ENCODE measurements at places on chromosomes 2 and 18.

DNA sequence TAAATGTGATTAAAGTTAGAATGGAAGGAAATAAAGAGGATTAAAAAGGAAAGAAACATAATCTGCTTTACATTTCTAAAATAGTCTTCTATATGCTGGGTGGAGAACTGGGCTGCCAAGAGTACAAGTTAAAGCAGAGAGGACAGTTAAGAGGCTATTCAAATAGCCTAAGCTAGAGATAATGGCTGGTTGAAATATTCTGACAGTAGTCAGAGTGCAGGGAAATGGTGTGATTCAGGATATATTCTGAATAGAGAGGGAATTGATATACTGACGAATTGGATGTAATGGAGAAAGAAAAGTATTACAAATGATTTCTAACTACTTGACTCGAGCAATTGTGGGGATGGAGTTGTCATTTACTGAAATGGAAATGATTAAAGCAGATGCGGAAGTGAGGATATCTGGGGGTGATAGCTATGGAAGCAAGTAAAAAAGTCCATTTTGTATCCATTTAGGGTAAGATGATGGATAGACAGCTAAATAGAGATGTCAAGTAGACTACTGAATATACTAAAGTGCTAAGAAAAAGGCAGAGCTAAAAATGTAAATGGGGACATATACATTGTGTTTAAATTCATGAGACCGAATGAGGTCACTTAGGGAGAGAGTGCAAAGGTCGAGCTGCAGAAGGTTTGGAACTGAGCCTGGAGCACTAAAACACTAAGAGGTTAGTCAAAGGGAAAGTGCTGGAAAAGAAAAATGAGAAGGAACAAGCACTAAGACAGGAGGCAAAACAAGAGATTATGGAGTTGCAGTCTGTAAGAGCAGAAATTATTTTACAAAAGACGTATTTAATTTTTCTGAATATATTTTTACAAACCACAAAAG lies 696.8 kb downstream of the LRRTM4 start:
- DNase-seq: no peak

DNA sequence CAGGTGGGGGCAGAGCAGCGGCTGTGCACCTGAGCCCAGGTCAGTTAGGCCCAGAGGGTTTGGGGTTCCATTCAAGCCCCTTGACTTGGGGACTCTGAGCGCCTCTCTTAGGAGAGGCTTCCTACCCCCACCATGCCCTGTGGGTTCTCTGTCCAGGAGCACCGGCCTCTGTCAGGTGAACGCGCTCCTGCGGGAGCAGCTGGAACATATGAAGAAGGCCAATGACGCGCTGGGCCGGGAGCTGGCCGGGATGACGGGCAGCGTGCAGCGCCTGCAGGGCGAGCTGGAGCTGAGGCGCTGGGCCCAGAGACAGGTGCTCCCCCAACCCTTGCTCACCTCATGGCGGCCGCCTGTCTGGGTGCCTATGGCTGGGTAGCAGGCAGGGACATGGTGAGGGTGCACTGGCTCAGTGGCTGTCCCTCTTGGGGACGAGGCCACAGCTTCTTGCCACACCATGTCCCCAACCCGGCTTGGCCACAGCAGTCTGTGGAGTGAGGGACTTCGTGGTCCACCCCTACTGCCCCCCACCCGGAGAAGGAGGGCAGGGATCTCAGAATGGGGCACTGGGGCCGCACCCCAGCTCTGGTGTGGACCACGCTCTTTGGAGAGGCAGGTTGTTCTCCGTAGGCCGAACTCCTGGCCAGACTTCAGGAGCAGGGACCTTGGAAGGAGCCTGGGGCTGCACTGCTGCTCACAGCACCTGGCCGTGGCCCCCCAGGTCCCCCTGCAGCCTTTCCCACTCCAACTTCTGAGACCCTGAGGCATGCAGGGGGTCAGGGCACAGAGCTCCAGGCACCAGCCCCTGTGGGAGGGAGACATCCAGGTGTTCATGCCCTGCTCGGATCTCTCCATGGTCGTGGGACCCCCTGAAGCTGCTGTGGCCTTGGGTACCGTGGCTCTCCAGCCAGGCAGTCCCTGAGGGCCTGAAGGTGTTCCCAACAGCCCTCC lies 19.7 kb downstream of the CROCC2 start:
- no peak for DNase-seq

DNA sequence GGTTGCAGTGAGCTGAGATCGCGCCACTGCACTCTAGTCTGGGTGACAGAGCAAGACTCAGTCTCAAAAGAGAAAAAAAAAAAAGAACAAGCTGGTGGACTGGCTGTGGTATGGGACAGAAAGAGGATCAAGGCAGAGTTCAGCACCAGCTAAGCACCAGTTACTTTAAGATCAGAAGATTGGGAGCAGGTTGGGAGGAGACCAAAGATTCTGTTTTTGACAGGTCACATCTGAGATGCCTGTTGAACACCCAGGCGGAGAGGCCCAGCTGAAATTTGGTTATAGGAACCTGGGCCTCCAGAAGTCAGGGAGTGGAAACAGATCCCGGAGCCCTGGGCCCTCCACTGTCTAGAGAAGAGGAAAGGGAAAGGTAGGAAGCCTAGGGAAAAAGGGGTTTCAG lies 53.2 kb upstream of the POMC start:
- no peak for DNase-seq

- no peak for DNase-seq
Observed at GRCh38 chr2:28400921-28401320, 8.3 kb downstream of the FOSL2 start.

DNA sequence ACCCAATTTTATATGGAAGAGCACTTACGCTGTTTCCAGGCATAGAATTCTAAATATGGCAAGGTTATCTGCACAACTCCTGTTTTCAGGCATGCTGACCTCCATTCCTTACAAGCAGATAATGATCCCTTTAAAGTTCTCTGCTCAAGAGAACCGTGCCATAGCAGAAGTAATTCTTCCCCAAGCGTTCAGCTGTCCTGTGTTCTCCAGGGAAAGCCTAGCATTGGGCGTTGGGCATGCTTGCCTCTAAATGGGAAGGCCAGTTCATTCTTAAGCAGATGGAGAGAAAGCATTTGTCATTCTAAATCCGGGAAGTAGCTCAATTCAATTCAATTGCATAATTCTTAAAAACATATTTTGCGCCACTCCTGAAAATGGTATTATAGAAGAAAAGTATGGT lies 55.7 kb upstream of the EML4 start:
- no peak for DNase-seq

- DNase-seq: peak; percentile 89
Observed at GRCh38 chr2:63827749-63828148, 13.9 kb upstream of the UGP2 start.

DNA sequence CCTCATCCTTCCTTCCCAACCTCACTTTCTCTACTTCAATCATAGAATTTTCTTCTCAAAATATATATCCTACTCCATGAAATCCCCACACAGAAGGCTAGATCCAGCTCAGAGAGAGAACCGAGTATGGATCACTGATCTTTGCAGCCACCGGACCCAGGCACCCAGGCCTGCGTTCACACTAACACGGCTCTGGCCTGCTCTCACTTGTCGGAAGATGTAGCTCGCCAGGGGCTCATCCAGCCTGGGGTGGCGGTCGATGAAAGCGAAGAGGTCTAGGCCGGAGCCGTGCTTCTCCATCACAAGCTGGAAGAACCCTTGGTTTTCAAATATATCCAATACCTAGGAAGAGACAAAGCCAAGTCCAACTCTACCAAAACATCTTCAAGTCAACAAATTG lies 12.7 kb upstream of the MTERF4 start:
- DNase-seq: no peak

GRCh38 chr2:41880561-41881243 lies 167.1 kb upstream of the PKDCC start:
- DNase-seq: no peak

DNA sequence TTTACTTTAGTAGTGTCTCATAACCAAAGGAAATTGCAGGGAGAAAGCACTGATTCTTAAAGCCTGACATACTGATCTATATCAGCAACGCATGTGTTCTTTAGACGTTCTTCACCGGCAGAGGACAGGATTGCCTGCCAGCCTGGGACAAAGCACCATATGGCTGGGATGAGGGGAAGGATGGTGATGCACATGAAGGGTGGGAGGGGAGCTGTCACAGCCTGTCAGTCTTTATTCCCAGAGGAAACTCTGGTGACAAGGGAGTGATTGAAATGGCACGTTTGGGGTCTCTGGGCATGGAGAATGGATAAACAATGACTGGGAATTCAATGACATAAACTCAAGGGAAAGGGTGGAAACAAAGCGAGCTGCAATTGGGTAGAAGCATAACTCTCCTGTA lies 808.1 kb downstream of the DCC start:
- no peak for DNase-seq

- DNase-seq: no peak
Observed at GRCh38 chr2:99471654-99472599, 17.9 kb downstream of the REV1 start.

- no peak for DNase-seq
Observed at GRCh38 chr2:216243026-216243425, 129.3 kb downstream of the MARCHF4 start.

DNA sequence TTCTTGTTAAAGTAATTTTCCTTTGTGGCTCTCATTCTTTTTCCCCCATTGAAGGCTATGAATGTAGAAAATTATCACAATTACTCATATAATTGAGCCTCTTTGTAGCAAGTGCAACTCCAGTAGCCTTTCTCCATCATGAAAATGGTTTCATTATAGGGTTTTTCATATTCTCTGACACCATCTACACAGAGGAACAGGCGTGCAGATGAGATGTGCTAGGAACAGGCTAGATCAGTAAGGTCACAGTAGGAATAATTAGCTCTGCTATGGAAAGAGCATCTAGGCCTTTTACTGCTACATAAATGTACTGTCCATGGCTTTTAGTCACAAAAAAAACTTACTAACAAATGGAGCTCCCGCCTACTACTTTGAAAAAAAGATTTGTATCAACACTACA lies 12.6 kb upstream of the DLX1 start:
- no peak for DNase-seq

DNA sequence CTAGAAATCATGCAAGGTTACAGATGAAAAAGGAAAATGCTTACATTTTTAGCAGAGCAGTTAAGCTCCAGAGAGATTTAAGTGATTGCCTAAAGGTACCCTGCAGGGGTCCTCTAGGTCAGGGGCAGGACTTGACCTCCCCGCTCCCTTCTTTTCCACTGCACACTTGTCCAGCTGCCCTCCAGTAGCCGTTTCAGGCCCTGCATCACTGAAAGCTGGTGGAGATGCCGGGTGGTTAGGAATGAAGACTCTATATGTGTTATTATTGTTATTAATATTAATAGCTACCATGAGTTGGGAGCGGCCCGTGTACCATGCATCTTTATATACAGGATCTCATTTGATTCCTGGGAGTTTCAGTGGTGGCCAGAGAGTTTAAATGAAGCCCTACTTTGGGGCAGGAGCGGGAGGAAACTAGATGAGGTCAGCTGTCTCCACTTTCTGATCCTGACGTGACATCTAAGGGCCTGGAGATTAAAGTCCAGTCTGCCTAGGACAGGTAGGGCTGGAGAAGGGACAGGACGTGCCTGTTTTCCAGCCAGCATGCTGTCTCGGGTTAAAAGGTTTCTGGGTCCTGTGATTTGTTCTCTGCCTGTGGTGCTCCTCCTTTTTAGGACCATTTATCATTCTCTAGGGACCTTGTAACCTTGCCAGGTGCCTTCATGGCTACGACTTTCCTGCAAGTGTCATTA lies 2.1 kb downstream of the TMEM37 start:
- DNase-seq: no peak

DNA sequence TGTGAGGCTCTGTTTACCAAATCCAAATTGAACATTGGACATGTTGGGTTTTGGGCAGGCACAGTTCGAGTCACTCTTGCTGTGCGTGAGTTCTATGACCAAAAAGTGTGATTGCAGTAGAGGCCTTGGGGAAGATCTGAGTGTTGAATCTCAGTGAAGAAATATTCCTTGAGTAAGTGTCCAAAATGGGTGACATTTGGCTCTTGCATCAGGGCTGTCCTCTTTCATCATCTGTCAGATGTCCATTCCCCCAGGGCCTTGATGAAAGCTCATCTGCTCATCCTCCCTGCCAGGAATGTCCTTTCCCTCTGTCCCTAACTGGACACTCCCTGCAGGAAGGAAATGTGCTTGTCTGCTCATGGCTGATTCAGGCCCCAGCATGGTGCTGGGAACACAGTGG lies 6.4 kb upstream of the SFTPB start:
- no peak for DNase-seq

GRCh38 chr2:45984896-45985473 lies 312.2 kb upstream of the EPAS1 start:
- no peak for DNase-seq

GRCh38 chr2:137522620-137523011 lies 441.7 kb upstream of the HNMT start:
- DNase-seq: no peak

DNA sequence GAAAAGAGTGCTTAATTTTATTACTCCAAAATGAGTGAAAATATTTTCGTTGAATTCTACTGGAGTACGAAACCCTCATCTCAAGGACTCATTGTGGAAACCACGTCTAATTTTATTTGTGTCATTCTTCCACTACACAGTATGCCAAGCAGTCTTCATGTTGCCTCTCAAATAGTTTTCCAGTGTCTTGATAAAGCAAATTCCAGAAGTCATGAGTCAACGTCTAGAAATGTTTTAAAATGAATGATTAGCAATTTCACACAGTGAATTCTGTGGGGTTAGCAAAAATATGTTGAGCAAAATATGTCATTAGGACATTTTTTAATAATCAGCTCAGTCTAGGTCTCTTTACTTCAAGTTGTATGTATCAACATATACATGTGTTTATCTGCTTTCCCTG lies 865.5 kb downstream of the DSC3 start:
- peak; percentile 0 for DNase-seq

- peak; percentile 38 for DNase-seq
Observed at GRCh38 chr2:216279459-216279858, 92.8 kb downstream of the MARCHF4 start.

GRCh38 chr2:119230219-119231185 lies 6.9 kb downstream of the STEAP3 start:
- peak; percentile 63 for DNase-seq

- DNase-seq: no peak
Observed at GRCh38 chr18:9995631-9996030, 81.8 kb downstream of the VAPA start.

GRCh38 chr18:13191779-13192178 lies 26.8 kb upstream of the LDLRAD4 start:
- DNase-seq: no peak

- DNase-seq: peak; percentile 76
Observed at GRCh38 chr2:58448065-58448507, 207.0 kb upstream of the FANCL start.

GRCh38 chr2:133480707-133481429 lies 87.4 kb downstream of the NCKAP5 start:
- DNase-seq: no peak

GRCh38 chr2:198054299-198054698 lies 249.9 kb downstream of the PLCL1 start:
- DNase-seq: peak; percentile 28
